ENCODE measurements at places on chromosomes 2 and 18.

GRCh38 chr2:174959787-174960186 lies 45.4 kb downstream of the CHN1 start:
- no peak for DNase-seq

GRCh38 chr2:145157741-145158591 lies 638.0 kb upstream of the ZEB2 start:
- DNase-seq: no peak

DNA sequence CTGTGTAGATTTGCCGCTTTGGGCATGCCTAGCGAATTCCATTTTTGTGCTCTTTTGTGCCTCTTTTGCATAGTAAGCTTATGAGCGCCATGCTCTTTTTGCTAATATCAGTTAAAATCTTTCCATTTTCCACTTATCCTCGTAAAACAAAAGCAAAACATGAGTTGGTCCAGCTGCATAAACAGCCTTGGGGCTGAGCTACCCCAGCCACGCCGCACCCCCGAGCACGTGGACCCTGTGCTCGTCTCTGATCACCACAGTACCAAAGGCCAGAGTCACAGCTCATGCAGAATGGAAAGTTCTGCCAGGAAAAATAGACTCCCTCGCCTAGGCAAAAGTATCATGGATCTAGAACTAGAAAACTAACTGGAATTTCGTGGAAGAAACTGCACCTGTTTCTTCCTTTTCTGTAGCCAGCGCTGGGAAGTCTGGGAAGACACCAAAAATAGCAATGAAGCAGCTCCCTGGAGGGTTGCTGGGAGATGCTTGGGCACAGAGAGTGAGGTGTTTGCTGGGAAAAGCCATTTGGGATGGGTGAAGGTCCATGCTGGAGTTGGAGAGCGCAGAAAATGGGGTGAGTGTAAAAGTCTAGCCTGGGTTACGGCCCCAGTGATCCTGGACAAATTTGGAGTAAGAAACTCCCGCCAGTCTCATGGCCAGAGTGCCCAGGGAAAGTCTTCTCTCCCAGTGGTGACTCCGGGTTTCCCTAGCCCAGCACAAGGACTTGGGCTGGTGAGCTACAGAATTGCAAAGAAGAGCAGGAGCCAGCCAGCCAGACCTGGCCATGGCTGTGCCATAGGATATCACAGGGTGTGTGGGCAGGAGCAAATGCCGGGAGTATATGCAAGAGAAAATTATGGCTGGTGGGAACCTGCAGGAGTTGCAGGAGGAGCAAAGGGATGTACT lies 218.4 kb downstream of the GBX2 start:
- DNase-seq: no peak

- no peak for DNase-seq
Observed at GRCh38 chr2:219149667-219150066, 10.9 kb downstream of the NHEJ1 start.

GRCh38 chr2:86300496-86300895 lies 36.9 kb downstream of the REEP1 start:
- no peak for DNase-seq

DNA sequence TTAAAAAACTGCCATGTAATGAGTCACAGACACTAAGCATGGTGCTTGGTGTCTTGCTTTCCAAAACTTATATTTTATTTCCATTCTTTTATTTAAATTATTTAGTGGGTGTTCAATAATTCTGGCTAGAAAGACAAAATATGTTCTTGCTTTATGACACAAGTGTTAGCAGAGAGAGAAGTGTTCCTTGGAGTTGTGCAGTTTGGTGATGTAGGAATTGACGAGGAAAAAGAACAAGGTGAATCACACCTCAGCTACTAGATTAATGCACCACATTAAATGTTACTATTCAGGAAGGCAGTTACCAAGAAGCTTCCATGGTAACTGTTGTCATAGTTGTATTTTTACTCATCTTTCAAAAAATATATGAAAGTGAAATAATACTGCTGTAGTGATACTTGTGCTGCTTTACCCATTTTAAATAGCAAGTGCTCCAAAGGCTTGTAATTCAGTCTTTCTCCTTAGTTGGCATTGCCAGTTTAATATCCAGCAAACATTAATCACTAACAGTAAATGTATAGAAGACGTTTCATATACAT lies 28.3 kb downstream of the ADAM23 start:
- no peak for DNase-seq

GRCh38 chr2:26076001-26076587 lies 42.2 kb downstream of the RAB10 start:
- DNase-seq: no peak
